ENCODE measurements at places on chromosomes 2 and 18.

- no peak overlapping the region for H3K4me3 ChIP-seq
- H3K4me1 ChIP-seq: peaks cover 78% of the 10 kb centered on the region
- H3K27ac ChIP-seq: 0 out of 2 replicates have a peak overlapping the region, but pooled peaks have one; percentile 26
- peaks cover 20% of the 10 kb centered on the region for H3K36me3 ChIP-seq
Measured at GRCh38 chr2:237200462-237200861, 114.8 kb downstream of the COPS8 start.

GRCh38 chr2:74779587-74780135 lies 54.3 kb upstream of the HK2 start:
- peaks cover 10% of the 10 kb centered on the region for H3K27me3 ChIP-seq
- H3K4me1 ChIP-seq: peaks cover 24% of the 10 kb centered on the region
- DNase-seq: no peak
- H3K4me3 ChIP-seq: no peak overlapping the region
- H3K27ac ChIP-seq: no peak overlapping the region

DNA sequence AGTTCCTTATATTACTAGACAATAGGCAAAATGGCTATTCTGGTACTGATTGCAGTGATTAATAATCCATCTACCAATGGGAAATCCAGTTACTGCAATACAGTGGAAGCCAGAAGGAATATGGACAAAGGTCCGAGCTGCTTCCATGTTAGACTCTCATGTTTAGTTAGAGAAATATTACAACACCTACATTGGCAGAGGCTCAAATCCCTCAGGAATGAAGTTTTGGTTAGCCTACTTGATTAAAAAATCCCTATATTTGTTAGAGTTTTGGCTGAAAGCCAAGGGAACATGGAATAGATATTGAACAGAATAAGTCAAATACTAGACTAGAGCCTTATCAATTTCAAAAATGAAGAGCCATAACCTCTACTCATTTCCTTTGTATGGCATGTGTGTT lies 48.5 kb downstream of the ARL6IP6 start:
- no peak overlapping the region for H3K4me3 ChIP-seq
- no peak for DNase-seq
- H3K27me3 ChIP-seq: no peaks in the 10 kb centered on the region
- H3K27ac ChIP-seq: no peak overlapping the region
- no peaks in the 10 kb centered on the region for H3K4me1 ChIP-seq
- H3K36me3 ChIP-seq: peaks cover 7% of the 10 kb centered on the region

- H3K4me1 ChIP-seq: peaks cover 13% of the 10 kb centered on the region
- no peaks in the 10 kb centered on the region for H3K27me3 ChIP-seq
- no peak overlapping the region for H3K4me3 ChIP-seq
- DNase-seq: no peak
- H3K27ac ChIP-seq: no peak overlapping the region
Measured at GRCh38 chr2:28348149-28348567, 44.5 kb upstream of the FOSL2 start.

- no peaks in the 10 kb centered on the region for H3K27me3 ChIP-seq
- H3K27ac ChIP-seq: no peak overlapping the region
- DNase-seq: no peak
- no peaks in the 10 kb centered on the region for H3K36me3 ChIP-seq
- no peak overlapping the region for H3K4me3 ChIP-seq
Measured at GRCh38 chr2:196534495-196534894, 105.0 kb upstream of the CCDC150 start.

- no peaks in the 10 kb centered on the region for H3K36me3 ChIP-seq
- H3K4me1 ChIP-seq: peaks cover 29% of the 10 kb centered on the region
- no peak overlapping the region for H3K4me3 ChIP-seq
- H3K27ac ChIP-seq: no peak overlapping the region
- H3K27me3 ChIP-seq: no peaks in the 10 kb centered on the region
Measured at GRCh38 chr2:147492471-147492870, 352.4 kb upstream of the ACVR2A start.

GRCh38 chr2:10398496-10398895 lies 49.6 kb downstream of the ODC1 start:
- no peaks in the 10 kb centered on the region for H3K27me3 ChIP-seq
- H3K4me1 ChIP-seq: peaks cover 18% of the 10 kb centered on the region
- no peak overlapping the region for H3K27ac ChIP-seq
- no peak overlapping the region for H3K4me3 ChIP-seq
- peaks cover 5% of the 10 kb centered on the region for H3K36me3 ChIP-seq
- no peak for DNase-seq

DNA sequence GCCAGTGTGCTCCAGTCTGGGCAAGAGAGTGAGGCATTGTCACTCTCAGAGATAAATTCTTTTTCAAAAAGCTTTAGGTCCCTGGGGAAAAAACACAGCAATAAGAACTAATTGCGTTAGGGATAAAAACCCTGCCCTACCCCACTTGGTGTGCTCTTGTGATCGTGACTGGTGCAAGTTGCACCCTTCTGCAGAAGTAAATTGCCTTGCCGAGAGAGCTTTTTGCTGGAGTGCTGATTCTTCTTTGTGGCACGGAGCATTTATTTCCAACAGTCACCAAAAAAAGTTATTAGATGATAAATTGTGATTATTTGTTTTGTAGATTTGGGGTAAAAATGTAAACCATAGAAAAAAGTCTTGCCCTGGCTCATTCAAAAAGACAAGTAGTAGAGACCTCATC lies 12.3 kb upstream of the GPR55 start:
- no peak for DNase-seq
- no peak overlapping the region for H3K4me3 ChIP-seq
- H3K4me1 ChIP-seq: peaks cover 16% of the 10 kb centered on the region
- H3K27ac ChIP-seq: no peak overlapping the region
- peaks cover 20% of the 10 kb centered on the region for H3K36me3 ChIP-seq
- no peaks in the 10 kb centered on the region for H3K27me3 ChIP-seq

GRCh38 chr2:204012072-204012653 lies 75.6 kb downstream of the ICOS start:
- no peak overlapping the region for H3K27ac ChIP-seq
- no peak overlapping the region for H3K4me3 ChIP-seq
- H3K27me3 ChIP-seq: no peaks in the 10 kb centered on the region
- H3K36me3 ChIP-seq: no peaks in the 10 kb centered on the region

- H3K27me3 ChIP-seq: no peaks in the 10 kb centered on the region
- H3K27ac ChIP-seq: no peak overlapping the region
- peaks cover 9% of the 10 kb centered on the region for H3K4me1 ChIP-seq
- H3K4me3 ChIP-seq: no peak overlapping the region
- no peak for DNase-seq
Measured at GRCh38 chr2:18301421-18302139, 258.9 kb downstream of the RDH14 start.

DNA sequence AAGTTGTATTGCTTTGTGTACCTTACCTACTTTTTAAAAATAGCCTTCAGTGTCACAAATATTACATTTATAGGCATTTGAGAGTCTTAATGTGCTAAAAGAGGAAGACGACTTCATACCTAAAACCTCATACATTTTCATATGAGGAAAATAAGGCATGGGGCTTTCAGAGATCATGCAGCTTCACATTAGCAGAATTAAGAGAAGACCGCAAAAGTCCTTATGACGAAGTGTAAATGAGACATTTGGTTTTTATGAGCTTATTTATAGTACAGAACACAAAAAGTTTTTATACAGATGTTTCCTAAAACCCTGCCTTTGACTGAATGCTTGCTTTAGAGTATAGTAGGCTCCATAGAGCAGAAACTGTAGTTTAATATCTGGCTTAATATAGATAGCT lies 10.1 kb upstream of the CCDC138 start:
- H3K4me1 ChIP-seq: no peaks in the 10 kb centered on the region
- H3K36me3 ChIP-seq: peaks cover 65% of the 10 kb centered on the region
- DNase-seq: no peak
- no peak overlapping the region for H3K4me3 ChIP-seq
- H3K27me3 ChIP-seq: no peaks in the 10 kb centered on the region

GRCh38 chr2:52222128-52222527 lies 1190.2 kb upstream of the NRXN1 start:
- H3K4me1 ChIP-seq: no peaks in the 10 kb centered on the region
- no peak for DNase-seq
- no peak overlapping the region for H3K27ac ChIP-seq
- no peak overlapping the region for H3K4me3 ChIP-seq
- H3K27me3 ChIP-seq: no peaks in the 10 kb centered on the region
- no peaks in the 10 kb centered on the region for H3K36me3 ChIP-seq

GRCh38 chr2:128501006-128501690 lies 182.5 kb upstream of the HS6ST1 start:
- no peak for DNase-seq
- peaks cover 5% of the 10 kb centered on the region for H3K4me1 ChIP-seq
- no peak overlapping the region for H3K27ac ChIP-seq
- H3K36me3 ChIP-seq: no peaks in the 10 kb centered on the region
- no peaks in the 10 kb centered on the region for H3K27me3 ChIP-seq
- H3K4me3 ChIP-seq: no peak overlapping the region

GRCh38 chr2:28697602-28698149 lies 54.0 kb upstream of the PPP1CB start:
- peaks cover 9% of the 10 kb centered on the region for H3K4me1 ChIP-seq
- no peak overlapping the region for H3K4me3 ChIP-seq
- H3K27me3 ChIP-seq: no peaks in the 10 kb centered on the region
- DNase-seq: no peak
- no peaks in the 10 kb centered on the region for H3K36me3 ChIP-seq

GRCh38 chr2:31378389-31378788 lies 36.2 kb downstream of the XDH start:
- H3K4me1 ChIP-seq: peaks cover 22% of the 10 kb centered on the region
- H3K4me3 ChIP-seq: no peak overlapping the region
- H3K36me3 ChIP-seq: peaks cover 14% of the 10 kb centered on the region

DNA sequence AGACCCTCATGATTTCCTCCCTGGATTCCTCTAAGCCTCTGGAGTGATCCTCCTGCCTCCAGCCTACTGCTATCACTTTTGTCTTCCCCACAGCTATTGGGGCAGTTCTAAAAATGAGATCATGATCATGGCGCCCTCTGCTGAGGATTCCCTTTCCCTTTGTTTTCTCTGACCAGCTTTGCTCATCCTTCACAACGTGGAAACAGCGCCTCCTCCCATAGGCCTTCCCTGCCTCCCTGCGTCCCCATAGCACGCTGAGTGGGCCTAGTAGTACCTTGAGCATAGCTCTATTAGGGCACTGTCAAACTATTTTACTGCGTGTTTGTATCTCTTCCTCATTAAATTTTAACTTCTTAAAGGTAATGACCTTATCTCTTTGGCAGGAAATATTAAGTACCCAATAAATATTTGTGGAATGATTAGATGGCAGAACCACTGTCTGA lies 207.0 kb upstream of the FANCL start:
- H3K27me3 ChIP-seq: no peaks in the 10 kb centered on the region
- H3K27ac ChIP-seq: peak overlapping the region; percentile 67
- H3K36me3 ChIP-seq: no peaks in the 10 kb centered on the region
- H3K4me3 ChIP-seq: no peak overlapping the region
- H3K4me1 ChIP-seq: peaks cover 41% of the 10 kb centered on the region

DNA sequence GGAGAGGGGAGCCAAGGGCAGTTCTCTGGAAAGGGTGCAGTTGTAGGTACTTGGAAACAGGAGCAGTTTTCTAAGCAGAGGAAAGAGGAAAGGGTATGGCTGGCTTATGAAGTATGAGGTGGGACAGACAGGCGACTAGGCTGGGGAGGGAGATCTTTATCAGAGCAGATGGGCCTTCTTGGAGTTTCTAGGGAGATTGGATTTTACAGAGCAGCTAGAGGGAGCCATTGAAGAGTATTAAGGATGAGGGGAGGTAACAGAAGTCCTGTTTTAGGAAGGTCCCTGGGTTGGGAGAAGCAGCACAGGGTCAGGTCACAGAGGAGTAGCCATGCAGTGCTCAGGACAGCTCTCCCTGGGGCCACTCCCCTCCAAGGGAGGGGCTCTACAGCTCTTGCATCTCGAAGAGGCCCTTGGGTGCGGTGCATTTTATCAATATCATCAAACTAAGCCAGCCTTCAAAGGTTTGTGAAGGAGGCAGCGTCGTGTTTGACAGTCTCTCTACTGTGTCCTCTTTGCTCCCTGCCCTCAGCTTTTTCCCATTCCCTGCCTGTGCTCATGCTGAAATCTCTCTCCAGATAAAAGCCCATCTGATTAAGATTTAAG lies 154.3 kb downstream of the SETBP1 start:
- H3K27ac ChIP-seq: peak overlapping the region; percentile 42
- DNase-seq: no peak
- H3K4me1 ChIP-seq: peaks cover 66% of the 10 kb centered on the region
- no peaks in the 10 kb centered on the region for H3K36me3 ChIP-seq

- no peak for DNase-seq
- H3K4me3 ChIP-seq: no peak overlapping the region
- H3K27me3 ChIP-seq: no peaks in the 10 kb centered on the region
- H3K27ac ChIP-seq: no peak overlapping the region
- peaks cover 18% of the 10 kb centered on the region for H3K4me1 ChIP-seq
- H3K36me3 ChIP-seq: no peaks in the 10 kb centered on the region
Measured at GRCh38 chr18:416930-417329, 83.6 kb downstream of the COLEC12 start.

GRCh38 chr2:20382965-20383810 lies 32.5 kb upstream of the PUM2 start:
- no peak overlapping the region for H3K4me3 ChIP-seq
- peaks cover 21% of the 10 kb centered on the region for H3K4me1 ChIP-seq
- H3K27me3 ChIP-seq: no peaks in the 10 kb centered on the region

GRCh38 chr18:13797157-13797611 lies 26.8 kb upstream of the MC5R start:
- H3K27ac ChIP-seq: no peak overlapping the region
- H3K36me3 ChIP-seq: no peaks in the 10 kb centered on the region
- no peak overlapping the region for H3K4me3 ChIP-seq
- DNase-seq: no peak
- peaks cover 47% of the 10 kb centered on the region for H3K4me1 ChIP-seq
- peaks cover 13% of the 10 kb centered on the region for H3K27me3 ChIP-seq

DNA sequence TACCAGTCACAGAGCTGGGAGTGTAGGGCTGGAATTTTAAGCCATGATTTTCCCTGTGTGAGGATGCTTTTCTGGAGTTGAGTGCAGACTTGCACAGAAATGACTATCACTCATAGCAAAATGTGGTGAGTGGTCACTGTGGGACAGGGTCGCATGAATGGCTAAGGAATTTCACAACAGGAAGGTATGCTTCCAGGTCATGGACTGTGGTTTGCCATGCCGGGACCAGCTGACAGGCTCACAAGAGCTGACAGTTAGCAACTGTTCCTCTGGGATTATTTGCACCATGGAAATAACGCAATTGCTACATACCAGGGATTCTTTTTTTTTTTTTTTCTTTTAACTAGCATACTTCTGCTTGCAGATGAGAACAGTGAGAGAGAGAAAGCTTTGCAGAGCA lies 3.8 kb upstream of the UXS1 start:
- H3K27me3 ChIP-seq: no peaks in the 10 kb centered on the region
- no peak overlapping the region for H3K27ac ChIP-seq

DNA sequence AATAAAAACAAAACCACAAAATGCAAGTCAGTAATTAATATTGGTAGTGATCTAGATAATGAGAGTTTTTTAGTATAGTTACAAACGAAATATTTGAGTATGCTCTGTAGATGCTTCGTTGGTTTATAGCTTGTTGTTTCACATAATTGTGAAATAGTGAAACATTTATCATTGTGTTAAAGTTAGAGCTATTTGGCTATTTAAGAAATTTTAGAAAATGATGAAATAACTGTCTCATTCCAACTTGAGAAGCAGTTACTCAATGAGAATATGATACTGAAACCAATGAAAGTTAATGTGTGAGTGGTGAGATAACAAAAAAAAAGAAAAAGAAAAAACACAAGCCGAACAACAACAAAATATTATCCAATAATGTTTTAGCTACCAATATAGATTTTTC lies 475.6 kb upstream of the ZEB2 start:
- DNase-seq: no peak
- H3K27me3 ChIP-seq: no peaks in the 10 kb centered on the region
- H3K27ac ChIP-seq: no peak overlapping the region
- H3K4me1 ChIP-seq: peaks cover 11% of the 10 kb centered on the region
- H3K36me3 ChIP-seq: peaks cover 7% of the 10 kb centered on the region
